ENCODE measurements at places on chromosomes 3 and 15.

- DNase-seq, result peak; percentile 29
Observed at GRCh38 chr3:58175437-58176184, 35.2 kb downstream of the DNASE1L3 start.

- DNase-seq, result no peak
Observed at GRCh38 chr3:50155891-50156290, 767 bp downstream of the SEMA3F start.

DNA sequence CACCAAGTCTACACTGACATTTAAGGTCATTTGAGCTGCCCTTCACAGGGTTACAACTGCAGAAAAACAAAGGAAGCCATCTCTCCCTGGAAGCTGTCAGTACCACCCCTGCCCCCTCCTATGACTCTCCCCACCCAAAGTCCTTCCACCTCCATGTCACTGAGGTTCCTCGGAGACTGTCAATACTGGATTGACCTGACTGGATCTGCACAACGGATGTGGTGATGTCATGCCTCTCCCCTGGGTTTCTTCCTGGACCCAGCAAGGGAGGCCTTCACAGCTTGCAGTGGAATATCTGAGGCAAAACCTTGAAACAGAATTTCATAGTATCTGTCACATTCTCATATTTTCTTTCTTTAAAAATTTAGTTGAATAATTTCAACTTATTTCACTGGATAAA lies 153.5 kb downstream of the CLSTN2 start:
- DNase-seq, result no peak

- DNase-seq, result no peak
Observed at GRCh38 chr15:98758224-98758623, 109.9 kb downstream of the IGF1R start.

GRCh38 chr15:37691911-37692310 lies 242.5 kb upstream of the TMCO5A start:
- no peak for DNase-seq

GRCh38 chr3:141401573-141402475 lies 33.5 kb downstream of the ZBTB38 start:
- DNase-seq, result no peak

DNA sequence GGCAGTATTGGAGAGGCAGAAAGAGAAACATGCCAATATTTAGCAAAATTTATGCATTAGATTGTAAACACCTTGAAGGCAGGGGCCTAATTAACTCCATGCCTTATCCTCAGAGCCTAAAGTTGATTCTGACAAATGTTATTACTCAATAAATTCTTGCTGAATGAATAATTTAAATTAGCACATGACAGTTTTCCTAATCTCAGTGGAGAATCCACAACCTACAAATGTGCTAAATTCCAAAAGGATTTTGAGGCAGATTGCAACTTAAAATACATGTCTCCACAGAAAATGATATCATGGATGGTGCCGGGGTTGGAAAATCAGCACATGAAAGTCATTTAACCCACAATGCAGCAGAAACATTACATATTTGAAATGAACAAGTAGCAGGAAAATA lies 41.1 kb upstream of the NANOGP8 start:
- no peak for DNase-seq

DNA sequence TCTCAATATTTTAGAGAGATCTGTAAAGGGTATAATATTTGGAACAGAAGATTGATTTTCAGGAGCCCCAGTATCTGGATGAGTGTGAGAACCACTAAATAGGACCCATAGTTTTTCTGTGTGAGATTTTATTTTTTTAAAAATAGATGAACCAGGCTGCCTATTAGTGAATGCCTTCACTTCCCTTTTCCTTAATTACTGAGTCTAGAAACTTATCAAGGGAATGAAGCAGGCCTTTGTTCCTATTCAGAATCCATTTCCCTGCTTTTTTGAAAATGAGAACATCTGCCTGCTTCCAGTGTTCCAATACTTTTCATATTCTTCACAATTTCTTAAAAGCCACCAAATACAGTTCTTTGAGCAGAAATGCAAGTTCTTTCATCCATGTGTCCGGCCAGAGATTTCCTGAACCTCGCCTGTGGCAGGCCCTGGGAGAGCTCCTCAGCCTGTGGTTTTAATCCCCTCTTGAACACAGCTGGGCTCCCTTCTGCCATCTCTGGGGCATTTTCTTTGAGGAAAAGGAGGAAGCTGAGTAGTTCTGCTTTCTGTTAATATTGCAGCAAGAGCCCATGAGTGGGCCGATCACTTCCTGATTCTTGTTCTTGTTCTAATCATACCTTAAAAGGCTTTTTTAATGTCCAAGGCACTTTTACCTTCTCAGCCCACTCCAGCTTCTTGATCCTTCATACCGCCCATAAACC lies 4.7 kb downstream of the EHD4 start:
- no peak for DNase-seq

DNA sequence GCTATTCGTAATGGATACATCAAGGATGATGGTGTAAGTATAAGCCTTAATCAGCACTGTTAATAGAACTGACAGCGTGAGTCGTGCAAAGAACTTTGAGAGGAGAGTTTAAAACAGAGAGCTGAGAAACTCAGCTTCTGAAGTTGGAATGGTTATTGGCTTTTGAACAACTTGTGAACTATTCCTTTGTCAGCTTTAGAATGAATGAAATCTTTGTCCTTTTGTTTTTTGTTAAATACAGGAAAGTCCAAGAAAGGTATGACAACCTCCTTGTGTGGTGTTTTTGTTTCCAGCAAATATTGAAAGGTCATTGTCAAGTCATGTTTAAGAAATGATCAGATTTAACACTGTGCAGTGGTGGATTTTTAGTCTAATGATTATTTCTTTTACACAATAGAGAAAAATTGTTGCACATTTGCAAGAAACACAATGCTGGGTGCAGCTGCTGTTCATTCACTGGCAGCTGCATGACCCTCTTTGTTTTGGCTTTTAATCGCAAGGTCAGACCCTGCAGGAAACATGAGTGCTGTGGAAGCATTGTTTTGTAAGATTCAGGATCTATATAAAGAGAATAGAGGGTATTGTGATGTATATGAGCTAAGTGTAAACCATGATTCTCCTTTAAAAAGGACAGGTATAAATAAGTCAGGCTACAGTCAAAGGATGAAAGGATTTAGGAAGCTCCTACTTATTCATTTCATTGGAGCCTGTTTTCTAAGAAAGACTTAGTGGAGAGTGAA lies 21.7 kb upstream of the ABHD10 start:
- no peak for DNase-seq

- peak; percentile 73 for DNase-seq
Observed at GRCh38 chr3:14379843-14380242, 22.6 kb upstream of the SLC6A6 start.

- no peak for DNase-seq
Observed at GRCh38 chr3:110971010-110971601, 100.5 kb upstream of the NECTIN3 start.

- DNase-seq, result no peak
Observed at GRCh38 chr3:113210604-113211329, 590 bp upstream of the BOC start.

GRCh38 chr15:75232826-75233503 lies 25.2 kb upstream of the GOLGA6C start:
- no peak for DNase-seq

GRCh38 chr15:40830884-40831283 lies 2.4 kb upstream of the PPP1R14D start:
- DNase-seq, result peak; percentile 79

DNA sequence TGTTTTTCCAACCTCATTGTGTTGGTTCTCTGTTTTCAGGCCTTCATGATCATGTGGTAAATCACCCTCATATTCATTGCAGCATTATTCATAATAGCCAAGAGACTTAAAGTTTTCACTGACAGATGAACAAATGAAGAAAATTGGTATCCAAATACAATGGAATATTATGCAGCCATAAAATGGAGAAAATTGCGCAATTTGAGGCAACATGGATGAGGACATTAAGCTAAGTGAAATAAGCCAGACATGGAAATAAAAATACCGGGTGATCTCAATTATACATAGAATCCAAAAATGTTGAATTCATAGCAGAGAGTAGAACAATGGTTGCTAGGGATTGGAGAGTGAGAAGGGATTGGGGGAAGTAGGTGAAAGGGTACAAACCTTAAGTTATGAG lies 491.9 kb upstream of the KCNMB2 start:
- DNase-seq, result no peak

DNA sequence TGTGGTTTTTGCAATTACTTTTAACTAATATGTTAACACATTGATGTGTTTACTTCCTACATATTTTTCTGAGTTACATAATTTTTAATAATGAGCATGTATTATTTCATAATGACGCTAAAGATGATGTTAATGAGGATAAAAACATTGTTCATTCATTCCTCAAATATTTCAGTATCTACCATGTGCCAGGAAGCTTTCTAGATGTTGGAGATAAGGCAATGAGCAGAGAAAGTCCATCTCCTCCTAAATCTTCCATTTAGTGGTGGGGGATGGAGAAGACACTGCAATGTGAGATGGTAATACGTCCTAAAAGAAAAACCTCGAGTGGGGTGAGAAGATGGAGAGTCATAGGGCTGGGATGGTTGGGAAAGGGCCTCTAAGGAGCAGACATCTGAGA lies 132.7 kb downstream of the MYLK start:
- no peak for DNase-seq

- DNase-seq, result no peak
Observed at GRCh38 chr3:69014022-69014580, 617 bp upstream of the EOGT start.

GRCh38 chr15:67406257-67406861 lies 114.6 kb upstream of the C15orf61 start:
- no peak for DNase-seq

DNA sequence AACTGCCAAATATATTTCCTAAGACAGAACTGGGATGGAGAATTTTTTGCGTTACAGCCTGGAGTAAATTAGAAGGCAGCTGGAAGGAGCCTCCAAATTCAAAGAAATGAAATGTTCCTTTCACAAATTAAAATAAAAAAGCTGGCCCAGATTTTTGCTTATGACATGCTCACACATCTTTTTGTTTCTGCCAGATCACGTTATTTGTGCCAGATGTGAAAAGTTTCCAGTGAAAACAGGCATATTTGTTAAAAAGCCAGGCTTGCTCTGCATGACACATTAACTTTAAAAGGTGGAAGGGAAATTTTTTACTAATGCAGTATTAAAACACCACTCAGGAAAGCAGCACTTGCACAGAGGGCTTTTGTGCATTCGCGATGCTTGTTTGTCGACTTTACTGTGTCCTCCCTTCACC lies 23.3 kb upstream of the ACKR4 start:
- no peak for DNase-seq

GRCh38 chr15:32106401-32107381 lies 76.4 kb downstream of the CHRNA7 start:
- no peak for DNase-seq

DNA sequence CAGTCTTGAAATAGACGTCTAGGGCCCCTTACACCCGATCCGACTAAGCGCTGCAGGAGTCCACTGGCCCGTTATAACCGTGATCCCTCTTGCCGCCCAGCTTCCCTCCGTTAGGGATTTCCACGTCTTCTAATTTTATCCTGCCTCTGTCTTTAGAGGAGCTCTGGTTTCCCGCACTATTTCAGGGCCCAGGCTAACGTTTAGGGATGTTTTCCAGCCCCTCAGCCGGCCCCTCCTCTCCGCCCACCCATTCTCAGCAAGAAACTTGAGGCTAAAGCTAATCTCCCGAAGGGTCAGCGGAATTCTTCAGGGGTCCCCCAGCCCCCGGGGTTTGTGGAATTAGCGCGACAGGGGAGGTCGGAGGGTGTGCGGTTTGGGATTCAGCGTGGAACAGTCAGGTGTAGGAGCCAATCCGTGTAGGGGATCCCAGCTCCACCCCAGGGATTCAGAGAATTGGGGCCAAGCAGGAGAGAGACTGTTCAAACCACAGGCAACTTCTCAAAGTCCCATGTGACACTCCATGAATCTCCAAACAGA lies 1.6 kb downstream of the PTX3 start:
- DNase-seq, result no peak

DNA sequence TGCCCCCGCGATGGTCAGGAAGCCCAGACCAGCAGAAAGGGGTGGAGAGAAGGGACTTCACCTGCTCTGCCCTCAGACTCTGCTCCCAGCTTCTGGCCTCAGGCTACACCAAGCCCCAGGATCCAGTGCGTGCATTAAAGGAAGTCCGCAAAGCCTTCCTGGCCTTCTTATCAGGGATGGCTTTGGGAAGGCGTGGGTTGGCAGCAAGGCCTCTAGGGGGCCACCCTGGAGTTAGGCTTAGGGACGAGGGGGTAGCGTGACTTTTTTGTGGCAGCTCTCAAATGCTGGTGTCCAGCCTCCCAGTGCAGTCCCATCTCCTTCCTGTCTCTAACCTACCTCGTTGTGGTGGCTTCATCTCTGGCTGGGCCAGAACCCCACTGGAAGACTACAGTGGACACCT lies 18.9 kb upstream of the RPL29 start:
- DNase-seq, result no peak

DNA sequence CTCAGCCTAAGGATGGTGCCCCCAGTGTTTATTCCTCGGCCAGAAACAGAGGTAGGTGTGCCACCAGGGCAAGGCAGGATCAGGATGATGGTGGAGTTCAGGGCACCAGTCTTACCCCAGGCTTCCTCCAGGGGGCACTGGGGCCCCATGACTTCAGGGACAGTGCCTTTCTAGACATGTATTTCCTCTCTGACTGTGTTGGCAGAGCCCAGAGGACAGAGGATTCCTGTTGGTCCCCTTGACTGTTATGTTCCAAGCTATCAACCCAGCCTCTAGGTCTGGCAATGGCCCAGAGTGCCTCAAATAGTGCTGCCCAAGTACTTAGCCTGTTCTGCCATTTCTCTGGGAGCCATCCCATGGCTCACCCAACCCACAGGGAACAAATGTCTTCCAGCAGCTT lies 2.8 kb downstream of the HEMK1 start:
- DNase-seq, result no peak

- DNase-seq, result no peak
Observed at GRCh38 chr3:38541806-38542205, 45.7 kb downstream of the EXOG start.

- no peak for DNase-seq
Observed at GRCh38 chr3:129277829-129278271, 820 bp upstream of the HMCES start.

- no peak for DNase-seq
Observed at GRCh38 chr15:38554354-38554753, 10.3 kb downstream of the RASGRP1 start.

DNA sequence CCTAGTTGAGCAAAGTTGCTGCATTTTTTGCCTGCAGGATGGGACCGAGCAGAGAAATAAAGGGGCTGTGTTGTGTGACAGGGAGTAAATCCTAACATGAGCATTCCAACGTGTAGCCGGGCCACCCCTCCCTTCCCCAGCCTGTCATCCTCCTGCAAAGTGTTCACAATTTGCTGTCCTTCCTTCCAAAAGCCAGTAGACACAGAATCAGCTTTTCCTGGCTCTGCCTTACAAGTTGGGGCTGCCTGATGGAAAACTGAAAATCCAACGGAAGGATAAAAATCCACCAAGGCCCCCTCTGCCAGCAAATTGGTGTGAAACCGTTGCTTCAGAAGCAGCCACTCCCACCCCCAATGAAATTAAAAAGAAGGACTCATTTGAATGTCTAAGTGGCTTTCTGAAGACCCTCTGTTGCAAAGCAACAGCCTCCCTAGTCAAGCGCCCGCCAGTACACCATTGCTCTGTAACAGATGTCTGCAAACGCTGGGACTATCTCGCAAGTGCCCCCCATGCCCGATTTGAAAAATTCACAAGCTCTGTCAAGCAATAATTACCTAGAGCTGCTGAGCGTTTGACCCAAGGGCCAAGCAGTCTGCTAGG lies 665 bp downstream of the FRMD4B start:
- DNase-seq, result no peak

Measured in DMS79 (cell line).